ENCODE measurements at places on chromosomes 3 and 15. TPM values are rescaled to one million over a fixed set of nuclear protein-coding genes. Genes with fewer than 3 reads are reported as not detected.

DNA sequence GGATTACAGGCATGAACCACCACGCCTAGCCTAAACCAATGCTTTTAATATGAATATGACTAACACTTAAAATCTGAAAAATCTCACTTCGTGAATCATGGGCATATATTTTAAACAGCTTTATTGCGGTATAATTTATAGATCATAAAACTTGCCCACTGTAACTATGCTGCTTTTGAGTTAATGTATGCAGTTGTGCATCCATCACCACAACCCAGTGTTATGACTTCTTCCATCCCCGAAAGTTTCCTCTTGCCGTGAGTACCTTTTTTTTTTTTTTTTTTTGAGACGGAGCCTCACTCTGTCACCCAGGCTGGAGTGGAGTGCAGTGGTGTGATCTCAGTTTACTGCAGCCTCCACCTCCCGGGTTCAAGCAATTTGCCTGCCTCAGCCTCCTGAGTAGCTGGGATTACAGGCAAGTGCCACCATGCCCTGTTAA lies 7.1 kb downstream of the KAT2B start:
- DNase-seq = no peak

Gene TTC23
- total RNA-seq = 1.2 TPM

GRCh38 chr3:120148187-120148949 lies 54.1 kb upstream of the GSK3B start:
- DNase-seq = no peak

- DNase-seq = peak; percentile 50
These were observed 67.4 kb downstream of the NUP210 start for GRCh38 chr3:13352621-13353131.

DNA sequence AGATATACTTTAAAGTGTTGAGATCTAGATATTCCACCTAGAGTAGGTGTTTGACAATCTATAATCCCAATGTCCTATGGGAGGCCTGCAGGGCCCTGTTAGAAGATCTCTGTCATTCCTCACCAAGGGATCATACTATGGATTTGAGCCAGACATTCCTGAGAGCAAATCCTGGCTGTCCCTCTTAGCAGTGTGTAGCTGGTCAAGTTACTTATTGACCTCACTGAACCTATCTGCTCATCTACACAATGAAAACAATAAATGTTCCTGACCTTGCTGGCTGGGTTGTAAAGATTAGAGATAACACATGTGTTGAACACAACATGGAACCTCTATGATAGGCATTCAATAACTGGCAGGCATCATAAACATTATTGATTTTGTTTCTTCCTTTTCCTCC lies 265.6 kb upstream of the ATP11B start:
- no peak for DNase-seq

Gene CORO2B
- total RNA-seq = not detected

GRCh38 chr3:76943671-76944070 lies 96.2 kb upstream of the ROBO2 start:
- DNase-seq = no peak

DNA sequence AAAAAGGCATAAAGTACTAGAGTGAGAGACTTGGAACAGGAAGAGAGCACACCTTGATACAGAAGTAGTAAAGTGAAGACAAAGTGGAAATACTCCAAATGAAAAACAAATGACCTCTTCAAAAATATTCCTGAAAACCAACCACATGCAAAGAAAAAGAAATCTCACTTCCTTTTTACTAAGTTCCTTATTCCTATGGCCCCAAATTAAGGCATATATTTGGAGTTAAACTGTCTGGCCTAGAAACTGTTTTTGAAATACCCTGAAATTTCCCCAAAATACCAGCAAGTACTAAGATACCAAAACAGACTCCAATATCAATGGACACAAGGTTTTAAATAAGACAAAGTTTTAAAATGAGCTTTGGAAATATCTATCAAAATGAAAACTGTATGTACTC lies 58.2 kb downstream of the ZNF148 start:
- DNase-seq = no peak

- DNase-seq = no peak
These were observed 19.2 kb upstream of the MFGE8 start for GRCh38 chr15:88932271-88932874.

GRCh38 chr3:186281176-186281575 lies 80.9 kb downstream of the DGKG start:
- DNase-seq = no peak

Gene HYKK
- total RNA-seq = 1.7 TPM

GRCh38 chr3:41258239-41258800 lies 59.0 kb downstream of the CTNNB1 start:
- DNase-seq = no peak

GRCh38 chr15:97729270-97729669 lies 231.2 kb upstream of the ARRDC4 start:
- DNase-seq = no peak

Gene FSD2
- total RNA-seq = not detected

DNA sequence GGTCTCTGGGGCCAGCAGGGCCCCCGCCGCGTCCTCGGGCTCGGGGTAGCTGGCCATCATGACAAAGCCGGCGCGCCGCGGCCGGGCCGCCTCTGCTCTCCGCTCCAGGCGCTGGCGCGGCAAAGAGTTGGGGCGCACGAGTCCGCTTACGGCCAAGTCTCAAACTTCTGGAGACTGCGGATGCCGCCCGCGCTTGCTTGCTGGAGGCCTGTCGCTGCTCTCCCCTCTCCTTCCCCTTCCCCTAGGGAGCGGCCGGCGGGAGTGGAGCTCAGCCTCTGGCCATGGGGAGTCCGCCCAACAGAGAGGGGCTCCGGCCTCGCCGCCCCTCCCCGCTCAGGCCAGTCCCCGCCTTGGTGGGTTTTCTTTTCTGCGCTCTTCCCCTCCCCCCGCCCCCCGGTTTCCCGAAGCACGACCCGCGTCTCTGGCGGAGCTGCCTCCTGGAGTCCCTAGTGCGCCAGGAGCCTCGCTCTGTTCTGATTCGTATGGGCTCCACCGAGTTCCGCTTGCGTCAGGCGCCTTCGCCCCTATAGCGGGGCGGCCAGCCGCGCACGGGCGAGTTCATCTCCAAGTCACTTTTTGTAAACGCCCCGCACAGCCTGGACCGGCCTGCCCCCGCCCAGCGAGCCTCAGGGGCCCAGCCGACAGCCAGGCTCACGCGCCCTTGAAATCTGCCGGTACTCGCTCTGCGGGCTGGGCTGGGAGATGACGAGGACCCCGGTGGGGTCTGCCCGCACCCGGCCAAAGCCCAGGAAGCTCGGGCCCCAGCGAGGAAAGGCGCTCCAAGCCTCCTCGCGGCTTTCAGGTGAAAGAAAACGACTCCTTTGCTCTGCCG lies at the start of the genes FOXL2 and FOXL2NB:
Gene FOXL2 (minus strand): TSS at position 475 of the 832 bp plus-strand sequence. CDS start 415 bp downstream, at position 60.
Gene FOXL2NB (plus strand): TSS at position 555 of the 832 bp plus-strand sequence. CDS start 148 bp downstream, at position 703.
- no peak for DNase-seq

DNA sequence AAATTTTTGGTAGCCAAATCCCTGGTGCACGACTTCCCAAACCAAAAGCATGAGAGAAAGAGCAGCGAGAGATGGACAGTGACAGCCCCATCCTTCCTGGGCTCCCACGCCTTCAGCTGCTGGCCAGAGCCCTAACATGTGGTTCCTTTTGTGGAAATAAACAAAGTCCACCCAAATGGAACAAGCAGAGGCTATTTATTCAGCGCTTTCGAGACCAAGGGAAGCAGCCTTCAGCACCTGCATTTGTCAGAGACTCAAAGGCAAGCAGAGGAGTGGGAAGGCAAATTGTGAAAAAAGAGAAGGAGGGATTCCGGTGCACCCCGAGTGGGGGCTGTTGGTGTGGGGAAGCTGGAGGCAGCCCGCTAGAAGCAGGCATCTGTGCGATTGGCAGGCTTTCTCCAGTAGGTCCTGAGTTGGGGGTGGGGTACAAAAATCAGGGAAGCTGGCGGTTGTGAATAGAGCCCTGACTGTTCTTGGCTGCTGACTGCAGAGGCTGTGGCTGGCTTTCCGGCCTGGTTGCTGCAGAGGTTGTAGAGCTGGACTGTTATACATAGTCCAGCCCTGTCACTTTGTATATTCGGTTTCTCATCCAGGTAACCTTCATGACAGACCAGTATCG lies 427.2 kb downstream of the OCA2 start:
- DNase-seq = no peak

DNA sequence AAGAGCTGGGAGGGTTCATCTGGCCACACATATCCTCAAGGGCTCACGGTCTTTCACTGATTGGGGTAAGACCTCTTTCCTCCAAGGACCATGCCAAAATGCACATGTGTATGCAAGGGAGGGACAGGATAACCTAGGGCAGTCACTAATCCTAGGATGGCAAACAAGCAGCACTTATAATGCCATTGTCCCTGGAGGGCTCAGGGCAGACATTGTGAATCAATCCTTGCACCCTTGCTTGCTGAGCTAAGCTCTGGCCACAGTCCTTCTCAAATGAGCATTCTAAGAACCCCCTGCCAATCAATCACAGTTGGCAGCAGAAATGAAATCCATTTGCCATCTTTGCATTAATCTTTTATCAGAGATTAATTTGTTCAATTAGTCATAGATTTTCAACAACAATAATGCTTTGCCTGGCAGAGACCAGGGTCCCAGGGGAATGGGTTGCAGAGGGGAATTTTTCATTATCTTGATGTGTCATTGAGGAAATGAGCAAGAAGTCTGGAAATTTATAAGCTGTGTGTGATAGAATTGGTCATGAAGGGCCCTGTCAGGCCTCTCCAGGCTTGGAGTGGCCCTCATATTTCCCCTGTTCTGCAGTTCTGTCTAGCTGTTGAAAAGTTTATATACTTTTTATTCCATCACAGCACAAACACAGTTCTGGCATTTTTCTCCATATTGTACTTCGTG lies 57.2 kb upstream of the KY start:
- no peak for DNase-seq

DNA sequence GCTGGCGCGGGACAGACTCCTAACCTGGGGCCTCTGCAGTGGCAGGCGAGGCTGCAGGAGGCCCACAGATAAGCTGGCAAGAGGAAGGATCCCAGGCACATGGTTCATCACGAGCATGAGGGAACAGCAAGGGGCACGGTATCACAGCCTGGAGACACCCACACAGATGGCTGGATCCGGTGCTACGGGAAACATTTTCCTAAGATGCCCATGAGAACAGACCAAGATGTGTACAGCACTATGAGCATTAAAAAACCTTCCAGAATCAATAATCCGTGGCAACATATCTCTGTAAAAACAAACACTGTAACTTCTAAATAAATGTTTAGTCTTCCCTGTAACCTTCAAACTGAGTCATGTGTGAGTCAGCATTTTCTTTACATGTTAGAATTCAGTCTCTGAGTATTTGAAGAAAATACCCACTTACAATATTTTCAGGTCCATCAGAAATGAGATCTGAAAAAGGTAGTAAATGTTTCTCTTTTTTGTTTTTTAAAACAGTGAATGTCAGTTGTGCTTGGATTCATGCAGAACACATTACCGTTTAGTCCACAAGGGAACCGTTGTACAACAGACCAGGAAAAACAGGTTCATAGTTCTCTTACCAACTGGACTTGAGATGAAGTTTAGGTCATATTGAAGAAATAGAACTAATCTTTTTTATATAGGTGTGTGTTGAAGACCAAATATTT lies 75.9 kb downstream of the BOC start:
- DNase-seq = no peak

- DNase-seq = no peak
These were observed 420.6 kb downstream of the MECOM start for GRCh38 chr3:169242708-169243513.

Gene RHCG
- not detected for total RNA-seq

DNA sequence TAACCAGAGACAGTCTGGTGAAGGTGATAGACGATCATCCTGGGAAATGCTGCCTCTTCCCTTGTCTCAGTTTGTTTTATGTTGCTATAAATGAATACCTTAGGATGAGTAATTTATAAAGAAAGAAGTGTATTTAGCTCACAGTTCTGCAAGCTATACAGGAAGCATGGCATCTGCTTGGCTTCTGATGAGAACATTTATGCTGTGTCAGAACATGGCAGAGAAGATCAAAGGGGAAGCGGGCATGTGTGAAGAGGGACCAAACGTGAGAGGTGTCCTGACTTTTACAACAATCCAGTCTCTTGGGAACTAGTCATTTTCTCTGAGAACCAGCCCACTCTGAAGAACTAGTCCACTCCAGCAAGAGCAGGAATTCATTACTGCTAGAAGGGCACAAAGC lies 9.6 kb downstream of the CMC1 start:
- no peak for DNase-seq

- DNase-seq = no peak
These were observed 235.8 kb upstream of the TMCO5A start for GRCh38 chr15:37698679-37699078.

Gene RLBP1
- total RNA-seq = not detected

GRCh38 chr3:74033381-74033780 lies 408.6 kb upstream of the PDZRN3 start:
- DNase-seq = no peak

GRCh38 chr3:10099041-10099440 lies 9.0 kb downstream of the FANCD2OS start:
- DNase-seq = no peak

- DNase-seq = no peak
These were observed 28.9 kb downstream of the POPDC2 start for GRCh38 chr3:119631516-119631915.

DNA sequence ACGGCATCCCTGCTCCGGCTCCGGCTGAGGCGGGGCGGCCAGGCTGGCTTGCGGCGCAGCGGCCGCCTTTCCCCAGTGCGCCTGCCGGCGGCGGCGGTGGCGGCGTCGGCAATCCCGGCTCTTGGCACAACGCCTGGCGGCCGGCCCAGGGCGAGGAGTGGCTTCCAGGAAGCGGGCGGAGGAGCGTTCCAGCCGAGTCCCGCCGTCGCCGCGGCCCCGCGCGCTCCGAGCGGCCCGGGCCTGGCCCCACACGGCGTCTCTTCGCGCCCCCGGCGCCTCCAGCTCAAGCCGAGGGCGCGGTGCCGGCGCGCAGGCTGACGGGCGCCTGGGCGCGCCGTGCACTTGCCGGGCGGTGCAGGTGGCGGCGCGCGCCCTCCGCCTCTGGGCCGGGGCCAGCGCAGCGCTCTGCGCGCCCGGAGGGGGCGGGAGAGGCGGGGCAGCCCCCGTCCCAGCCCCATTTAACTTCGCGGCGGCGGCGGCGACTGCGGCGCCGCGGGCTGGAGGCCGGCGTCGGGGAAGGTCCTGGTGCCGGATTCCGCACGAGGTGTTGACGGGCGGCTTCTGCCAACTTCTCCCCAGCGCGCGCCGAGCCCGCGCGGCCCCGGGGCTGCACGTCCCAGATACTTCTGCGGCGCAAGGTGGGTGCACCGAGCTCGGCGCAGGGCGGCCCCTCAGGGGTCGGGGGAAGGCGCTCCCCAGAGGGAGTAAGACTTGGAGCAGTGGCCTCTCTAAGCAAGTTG lies at the start of gene ADAMTSL3:
Gene ADAMTSL3 (plus strand): TSS at position 485 of the 740 bp plus-strand sequence. CDS start 1,639 bp downstream, outside the sequence.
- DNase-seq = no peak

Gene CD200R1
- total RNA-seq = 11.7 TPM

Gene GLDN
- not detected for total RNA-seq

- DNase-seq = no peak
These were observed 166.1 kb downstream of the SSR3 start for GRCh38 chr3:156388497-156389448.

Gene A4GNT
- total RNA-seq = not detected
